ENCODE measurements at places on chromosomes 2 and 18.

- DNase-seq = no peak
Measured at GRCh38 chr2:157572725-157573124, 55.9 kb downstream of the ACVR1C start.

DNA sequence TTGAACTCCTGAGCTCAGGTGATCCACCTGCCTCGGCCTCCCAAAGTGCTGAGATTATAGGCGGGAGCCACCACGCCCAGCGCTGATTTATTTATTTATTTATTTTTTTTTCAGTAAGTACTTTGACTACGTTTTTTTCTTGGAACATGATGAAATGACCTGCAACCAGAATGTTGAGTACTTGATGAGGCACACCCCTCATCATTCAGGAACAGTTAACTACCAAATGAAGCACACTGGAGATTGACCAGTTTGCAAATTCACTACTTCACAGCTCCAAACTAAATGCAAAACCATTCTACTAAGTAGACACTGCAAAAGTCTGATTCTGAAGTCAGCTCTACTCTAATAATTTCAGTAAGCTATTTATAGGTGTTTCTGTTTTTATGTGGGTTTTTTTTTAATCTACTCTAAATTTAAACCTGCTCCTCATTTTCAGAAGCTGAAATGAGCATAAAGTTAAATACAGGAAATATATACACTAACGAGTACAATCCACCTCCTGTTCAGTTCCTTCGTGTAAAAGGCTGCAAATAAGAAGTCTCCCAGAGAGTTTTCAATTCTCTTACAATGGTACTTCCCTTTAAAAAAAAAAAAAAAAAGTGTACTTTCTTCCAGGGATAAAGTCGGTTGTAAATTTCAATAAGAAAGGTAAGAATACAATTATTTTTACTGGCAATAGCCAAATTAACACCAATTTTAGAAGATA is 1.4 kb downstream of the GFPT1 start:
- DNase-seq = no peak

- no peak for DNase-seq
Measured at GRCh38 chr2:240819858-240820606, at the start of gene KIF1A. KIF1A (minus strand) TSS chr2:240820219; CDS start chr2:240797752, 22,467 bp downstream.

GRCh38 chr2:179307616-179308371 is 43.2 kb upstream of the SESTD1 start:
- no peak for DNase-seq

DNA sequence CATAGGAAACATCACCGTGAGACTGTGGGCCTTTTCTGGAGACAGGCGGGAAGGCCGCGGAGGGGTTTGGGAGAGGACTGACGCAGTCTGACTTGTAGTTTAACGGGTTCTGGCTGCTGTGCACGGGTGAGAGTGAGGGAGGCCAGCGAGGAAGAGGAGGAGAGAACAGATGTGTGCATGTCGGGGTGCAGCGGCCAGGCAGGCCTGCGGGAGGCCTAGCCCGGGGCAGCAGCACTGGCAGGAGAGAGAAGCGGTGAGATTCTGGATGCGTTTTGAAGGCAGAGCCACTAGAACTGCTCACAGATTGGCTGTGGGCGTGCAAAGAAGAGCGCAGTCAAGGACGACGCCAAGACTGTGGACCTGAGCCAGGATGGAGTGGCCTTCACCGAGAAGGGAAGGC is 53.9 kb downstream of the PTGR3 start:
- no peak for DNase-seq

- no peak for DNase-seq
Measured at GRCh38 chr2:158692372-158693103, 102.6 kb upstream of the DAPL1 start.

DNA sequence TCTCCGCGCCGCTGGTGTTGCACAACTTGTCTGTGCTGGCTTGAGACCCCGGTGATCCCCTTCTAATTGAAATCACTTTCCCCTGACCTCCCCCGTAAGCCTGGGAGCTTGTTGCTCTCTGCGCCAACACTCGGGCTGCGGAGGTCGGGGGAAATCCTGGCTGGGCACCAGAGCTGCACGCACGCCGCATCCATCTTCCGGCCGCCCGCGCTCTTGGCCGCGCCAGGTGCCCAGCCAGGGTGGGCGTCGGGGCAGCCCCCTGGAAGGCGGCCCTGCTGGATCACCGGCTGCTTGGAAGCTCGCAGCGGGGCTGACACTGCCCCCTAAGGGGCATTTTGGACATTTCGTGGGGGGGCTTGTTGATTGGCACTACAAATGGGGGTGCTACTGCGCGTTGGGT is 280.3 kb upstream of the SKOR2 start:
- DNase-seq = no peak

- DNase-seq = peak; percentile 48
Measured at GRCh38 chr2:218892693-218893348, 12.2 kb downstream of the WNT10A start.

All from stimulated activated CD8-positive, alpha-beta memory T cell treated with anti-CD3 and anti-CD28 coated beads, Interleukin-4, amount 100 ng/mL, for 4 hours (primary cell).